ENCODE measurements at places on chromosomes 7 and 10. TPM values are rescaled to one million over a fixed set of nuclear protein-coding genes. Genes with fewer than 3 reads are reported as not detected.

SRGN gene
- 65.8 TPM for total RNA-seq

SEC24C gene
- 45.2 TPM for total RNA-seq

PTER gene
- total RNA-seq = 20.5 TPM

BMPER gene
- total RNA-seq = 157 TPM

PRSS2 gene
- total RNA-seq = not detected

SPDYE8 gene
- total RNA-seq = not detected

CLEC2L gene
- not detected for total RNA-seq

CLCN1 gene
- total RNA-seq = 0.16 TPM

RNF32 gene
- total RNA-seq = 0.54 TPM

NPFFR1 gene
- not detected for total RNA-seq

HSPA12A gene
- total RNA-seq = 10.3 TPM

Data from fibroblast of the aortic adventitia (primary cell).